M059J (cell line): ENCODE measurements at places on chromosomes 11 and 22. TPM values are rescaled to one million over a fixed set of nuclear protein-coding genes. Genes with fewer than 3 reads are reported as not detected.
A peak's percentile ranks its signal among the peaks of the same experiment; 100 is the strongest.

GRCh38 chr11:123356539-123356938 is 73.5 kb upstream of the GRAMD1B start:
- DNase-seq = no peak

- no peak for DNase-seq
These were observed 6.8 kb downstream of the JRKL start for GRCh38 chr11:96396637-96397036.

DNA sequence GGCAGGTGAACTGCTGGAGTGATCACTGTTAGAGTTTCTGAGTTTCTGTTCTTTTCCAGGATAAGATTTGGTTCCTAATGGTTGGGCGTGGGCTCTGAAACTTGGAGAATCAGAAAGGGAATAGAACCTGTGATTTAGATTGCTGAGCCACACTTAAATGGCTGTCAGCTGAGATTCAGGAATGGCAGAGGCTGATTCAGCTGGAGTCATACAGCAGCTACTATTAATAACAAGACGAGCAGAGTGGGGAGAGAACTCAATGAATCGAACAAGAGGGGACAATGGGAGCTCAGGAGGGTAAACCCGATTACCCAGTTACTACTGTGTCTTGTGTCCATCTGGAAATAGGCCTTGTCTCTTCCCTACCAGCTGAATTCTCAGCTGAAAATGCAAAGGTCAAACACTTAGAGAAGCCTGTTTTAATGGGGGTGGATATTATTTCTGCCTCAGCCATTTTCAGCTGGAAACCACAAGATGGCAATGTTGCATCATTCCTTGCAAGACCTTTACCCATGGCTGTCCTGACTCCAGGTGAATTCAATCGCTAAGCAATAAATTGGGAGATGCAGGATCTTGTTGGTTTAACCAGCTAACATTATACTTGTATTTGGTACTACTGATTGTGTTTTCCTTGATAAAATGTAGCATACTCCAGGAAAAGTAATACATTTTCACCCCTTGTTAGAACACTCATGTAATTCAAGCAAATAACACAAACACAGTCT is 104.5 kb upstream of the RAG2 start:
- DNase-seq = peak; percentile 65

C22orf15 gene
- not detected in 2 replicates for total RNA-seq

- no peak for DNase-seq
These were observed 525 bp downstream of the CSDC2 start for GRCh38 chr22:41561335-41561734.

- no peak for DNase-seq
These were observed 232.1 kb downstream of the ST3GAL4 start for GRCh38 chr11:126587541-126587940.

DNA sequence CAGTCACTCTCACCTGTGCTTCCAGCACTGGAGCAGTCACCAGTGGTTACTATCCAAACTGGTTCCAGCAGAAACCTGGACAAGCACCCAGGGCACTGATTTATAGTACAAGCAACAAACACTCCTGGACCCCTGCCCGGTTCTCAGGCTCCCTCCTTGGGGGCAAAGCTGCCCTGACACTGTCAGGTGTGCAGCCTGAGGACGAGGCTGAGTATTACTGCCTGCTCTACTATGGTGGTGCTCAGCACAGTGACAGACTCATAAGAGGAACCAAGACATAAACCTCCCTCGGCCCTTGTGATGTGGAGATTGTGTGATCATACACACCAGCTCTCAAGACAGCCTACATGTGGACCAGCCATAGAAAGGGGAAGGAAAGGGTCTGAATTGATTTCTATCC is 113.3 kb downstream of the ZNF280B start:
- DNase-seq = no peak

GRCh38 chr11:61732705-61733104 is 19.7 kb upstream of the MYRF start:
- DNase-seq = peak; percentile 63

- DNase-seq = no peak
These were observed 941 bp downstream of the CLCF1 start for GRCh38 chr11:67372321-67372992.

OR2AG2 gene
- not detected in 2 replicates for total RNA-seq

SLC17A6 gene
- not detected in 2 replicates for total RNA-seq

DNA sequence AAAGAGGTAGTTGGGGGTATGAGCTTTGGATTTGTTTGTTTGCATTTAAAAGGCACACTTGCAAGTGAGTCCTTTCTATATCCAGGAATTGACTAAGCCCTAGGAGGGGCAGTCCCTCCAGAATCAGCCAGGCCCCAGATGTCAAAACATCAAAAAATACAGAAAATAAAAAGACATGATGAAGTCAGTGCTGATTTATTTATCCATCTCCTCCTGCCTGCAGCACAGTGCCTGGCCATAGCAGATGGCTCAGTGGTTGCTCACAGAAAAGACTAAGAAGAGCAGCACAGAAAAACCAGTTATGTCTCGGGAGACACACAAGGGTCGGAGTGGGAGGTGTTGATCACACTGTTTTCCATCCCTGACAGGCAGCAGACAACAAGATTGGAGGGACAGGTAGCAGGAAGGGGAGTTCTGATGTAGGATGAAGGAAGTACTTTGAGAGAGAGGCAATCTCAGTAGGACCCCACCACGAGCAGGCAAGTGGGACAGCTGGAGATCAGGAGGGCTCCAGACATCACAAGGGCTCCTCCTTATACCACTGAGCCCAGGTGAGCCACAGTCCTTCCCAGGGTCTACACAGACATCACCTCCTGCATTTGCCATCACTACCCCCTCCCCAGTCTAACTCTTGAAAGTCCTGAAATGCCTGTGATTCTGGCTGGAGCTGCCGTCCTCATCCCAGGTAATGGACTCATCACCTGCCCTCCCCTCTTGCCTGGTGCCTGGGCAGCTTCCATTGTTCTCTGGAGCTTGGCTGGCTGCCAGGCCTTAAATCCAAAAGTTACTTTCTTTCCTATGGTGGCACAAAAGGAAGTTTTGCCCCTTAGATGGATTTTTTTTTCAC is 32.3 kb downstream of the TMPRSS5 start:
- peak; percentile 63 for DNase-seq

DNA sequence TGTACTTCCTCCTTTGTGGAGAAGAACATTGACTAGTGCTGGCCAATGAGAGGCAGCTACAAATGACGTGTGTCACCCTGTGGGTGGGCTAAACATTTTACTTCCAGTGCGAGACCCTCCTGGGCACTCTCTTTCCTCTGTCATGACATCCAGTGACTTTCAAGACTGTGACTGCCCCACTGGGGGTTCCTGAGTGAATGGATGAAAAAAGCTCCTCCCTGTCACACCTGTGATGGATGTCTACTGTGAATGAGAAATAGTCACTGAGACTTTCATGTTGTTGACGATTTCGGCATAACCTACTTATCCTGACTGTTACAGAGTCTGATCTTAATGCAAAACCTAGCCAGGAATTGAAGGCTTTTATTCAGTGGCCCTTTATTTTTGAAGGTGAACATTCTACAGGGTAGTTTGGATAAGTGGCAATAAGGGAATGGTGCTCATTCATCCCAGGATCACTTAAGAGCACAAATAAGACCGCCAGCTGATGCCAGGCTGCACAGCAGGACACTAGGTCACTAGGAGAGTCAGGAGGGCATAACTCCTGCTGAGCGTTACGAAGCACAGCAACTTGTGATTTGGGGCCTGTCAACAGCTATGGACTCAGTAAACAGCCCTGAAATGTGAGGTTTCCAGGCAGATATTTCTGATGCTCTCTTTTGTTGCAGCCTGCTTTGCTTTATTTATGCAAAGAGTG is 636.6 kb downstream of the NTM start:
- DNase-seq = no peak

DNA sequence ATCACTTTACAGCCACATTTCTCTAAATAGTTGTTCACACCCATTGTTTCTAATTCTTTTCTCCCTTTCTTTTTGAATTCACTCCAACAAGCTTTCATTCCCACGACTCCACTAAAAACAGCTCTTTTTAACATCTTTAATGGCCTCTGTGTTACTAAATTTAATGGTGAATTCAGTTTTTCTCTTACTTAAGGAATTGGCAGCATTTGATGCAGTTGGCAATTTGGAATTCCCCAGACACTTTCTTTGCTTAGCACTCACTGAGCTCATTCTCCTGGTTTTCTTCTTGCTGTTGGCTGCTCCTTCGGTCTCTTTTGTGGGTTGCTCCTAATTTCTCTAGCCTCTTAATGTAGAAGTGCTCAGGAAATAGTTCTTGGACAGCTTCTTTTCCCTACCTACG is 40.5 kb upstream of the OR9Q1 start:
- DNase-seq = no peak

OVCH2 gene
- total RNA-seq = 0.57 TPM in 1 of 2 replicates, not detected in the other

GRCh38 chr22:47291565-47292495 is 529.4 kb downstream of the TBC1D22A start:
- DNase-seq = no peak

GRCh38 chr11:65851811-65852507 is 6.0 kb downstream of the CFL1 start:
- DNase-seq = peak; percentile 54

DNA sequence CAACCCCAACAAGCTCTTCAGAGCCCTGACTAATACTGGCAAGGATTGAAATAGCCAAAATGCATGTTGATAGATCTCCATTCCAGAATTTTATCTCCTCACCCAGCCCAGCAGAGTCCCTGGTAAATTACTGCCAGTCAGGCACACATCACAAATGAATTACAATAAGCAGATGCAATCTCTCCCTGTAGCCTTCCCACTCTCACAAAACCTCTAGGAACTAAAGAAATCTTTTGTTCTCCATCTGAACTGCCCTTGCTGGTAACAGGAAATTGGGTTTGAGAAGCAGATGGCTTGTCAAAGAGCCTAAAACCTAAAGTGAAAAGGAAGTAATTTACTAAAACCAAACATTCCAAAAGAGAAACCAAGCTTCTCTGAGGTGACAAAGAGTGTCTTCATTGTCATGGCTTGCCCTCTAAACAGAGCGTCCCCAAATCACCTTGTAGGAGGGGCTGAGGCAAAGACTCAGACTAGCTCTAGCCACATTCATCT is 59.5 kb downstream of the FAM168A start:
- no peak for DNase-seq

MGAT3 gene
- total RNA-seq = not detected in 2 replicates

- peak; percentile 51 for DNase-seq
These were observed 12.6 kb upstream of the GLYATL1 start for GRCh38 chr11:58926695-58927094.

DNA sequence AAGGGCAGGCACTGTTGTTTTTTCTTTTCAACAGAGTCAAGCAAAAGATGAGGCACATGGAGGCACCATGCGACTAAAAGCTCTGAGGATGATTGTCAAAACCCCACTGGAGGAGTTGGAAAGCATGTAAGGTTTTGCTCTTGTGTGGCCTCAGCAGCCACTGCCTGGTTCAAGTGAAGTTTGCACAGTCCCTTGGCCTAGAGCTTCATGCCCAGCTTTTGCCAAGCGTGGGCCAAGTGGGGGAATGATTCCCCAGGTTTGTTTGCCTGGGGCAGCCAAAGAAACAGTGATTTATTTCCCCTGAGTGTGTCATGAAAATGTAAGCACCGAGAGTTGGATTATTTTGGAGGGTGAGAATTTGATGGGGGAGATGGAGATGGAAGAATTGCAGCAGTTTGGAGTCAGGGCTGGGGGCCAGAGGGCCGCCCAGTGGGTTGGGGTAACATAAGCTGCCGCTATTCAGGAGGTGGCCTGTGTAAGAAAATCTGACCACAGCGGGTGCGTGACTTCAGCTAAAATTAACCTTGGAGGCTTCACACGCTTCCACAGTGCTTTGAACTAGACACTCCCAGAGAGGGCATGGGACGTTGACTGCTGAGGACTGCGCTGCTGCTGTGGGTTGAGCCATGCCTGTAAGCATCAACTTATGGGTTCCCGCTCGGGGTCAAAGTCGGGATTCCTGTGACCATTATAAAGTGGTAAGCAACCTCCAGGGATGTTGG is 100.7 kb downstream of the NAV2 start:
- DNase-seq = no peak

OR4C6 gene
- total RNA-seq = not detected in 2 replicates

GRCh38 chr22:38549101-38549894 is 20.7 kb downstream of the DMC1 start:
- DNase-seq = no peak

- DNase-seq = no peak
These were observed 7.3 kb downstream of the YPEL1 start for GRCh38 chr22:21728270-21728669.

TRIM51 gene
- not detected in 2 replicates for total RNA-seq

DNA sequence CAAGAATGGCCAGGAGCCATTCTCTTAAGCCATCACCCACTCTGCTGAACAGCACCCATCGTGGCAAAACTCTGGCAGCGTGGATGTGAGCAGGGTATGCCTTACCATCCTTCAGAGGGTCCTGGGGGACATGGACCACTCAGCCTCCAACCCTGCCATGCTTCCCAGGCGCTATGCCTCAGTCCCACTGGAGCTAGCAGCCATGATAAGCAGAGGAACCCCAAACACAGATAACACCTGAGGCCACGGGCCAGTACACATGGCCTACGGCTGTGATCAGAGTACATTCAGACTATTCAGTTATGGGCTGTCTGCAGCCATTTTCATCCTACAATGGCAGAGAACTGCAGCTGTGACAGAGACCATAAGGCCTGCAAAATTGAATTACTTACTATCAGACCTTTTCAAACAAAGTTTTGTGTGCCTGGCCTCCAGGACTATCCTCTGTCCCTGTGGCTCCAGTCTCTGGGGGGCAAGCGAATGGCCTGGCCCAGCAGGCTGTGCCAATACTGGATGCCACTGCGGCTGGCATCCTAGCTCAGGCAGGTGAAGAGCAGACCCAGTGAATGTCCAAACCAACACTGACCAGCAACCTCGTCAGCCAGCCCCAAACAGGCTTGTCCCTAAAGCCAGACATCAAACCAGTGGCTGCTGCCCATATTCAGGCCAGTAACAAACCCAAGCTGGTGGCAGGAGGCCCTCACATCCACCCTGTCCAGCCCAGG is 6.9 kb downstream of the ARVCF start:
- no peak for DNase-seq

OR6T1 gene
- total RNA-seq = not detected in 2 replicates

DNA sequence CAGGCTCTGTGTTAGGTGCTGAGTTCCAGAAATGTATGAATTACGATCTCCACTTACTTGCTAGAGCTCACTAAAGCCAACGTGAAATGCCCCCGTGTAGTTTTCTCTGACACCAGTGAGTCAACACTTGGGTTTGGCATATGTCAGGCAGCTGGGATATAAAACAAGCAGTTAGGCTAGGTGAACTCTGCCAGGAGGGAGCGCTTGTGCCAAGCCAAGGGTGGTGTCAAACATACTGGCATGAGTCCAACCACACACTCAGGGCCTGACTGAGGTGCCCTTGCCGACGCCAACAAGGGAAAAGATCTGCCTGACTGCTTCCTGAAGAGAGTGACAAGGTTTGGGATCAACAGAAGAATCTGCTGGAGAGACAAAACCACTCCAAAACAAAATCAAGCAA is 167.8 kb upstream of the NARS2 start:
- DNase-seq = peak; percentile 89

GRCh38 chr11:69262918-69263735 is 30.8 kb upstream of the MYEOV start:
- no peak for DNase-seq
